ENCODE measurements at places on chromosomes 7 and 10.

DNA sequence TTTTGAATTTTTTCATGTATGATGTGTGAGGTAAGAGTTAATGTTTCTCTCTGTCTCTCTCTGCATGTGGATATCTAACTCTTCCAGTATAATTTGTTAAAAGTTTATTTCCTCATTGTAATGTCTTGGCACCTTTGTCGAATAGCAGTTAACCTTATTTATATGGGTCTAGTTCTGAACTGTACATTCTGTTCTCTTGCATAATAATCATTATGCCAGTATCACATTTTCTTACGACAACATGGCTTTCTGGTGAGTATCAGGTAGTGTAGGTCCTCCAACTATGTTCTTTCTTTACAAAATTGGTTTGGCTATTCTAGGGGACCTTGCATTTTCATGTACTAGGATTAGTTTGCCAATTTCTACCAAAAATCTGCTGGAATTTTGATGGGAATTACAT lies 337.0 kb upstream of the FZD8 start:
- no peak for DNase-seq

- DNase-seq, result no peak
Observed at GRCh38 chr10:73209705-73210104, 37.4 kb downstream of the DNAJC9 start.

DNA sequence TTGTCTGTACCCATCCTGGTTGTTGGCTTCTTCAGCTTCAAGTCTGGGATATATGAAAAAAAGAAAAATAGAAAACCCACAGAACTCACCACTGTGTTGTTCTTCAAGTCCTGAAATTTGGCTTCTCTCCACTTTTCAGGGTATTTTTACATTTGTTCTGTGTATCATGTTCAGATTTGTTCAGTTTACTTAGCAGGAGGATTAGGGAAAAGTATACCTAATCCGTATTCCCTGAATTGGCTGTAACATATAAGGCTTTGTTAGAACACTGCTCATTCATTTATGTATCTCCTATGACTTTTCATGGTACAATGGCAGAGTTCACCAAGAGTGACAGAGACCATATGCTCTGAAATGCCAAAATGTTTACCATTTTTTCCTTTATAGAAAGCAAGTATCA lies 146.9 kb downstream of the PTN start:
- DNase-seq, result no peak

DNA sequence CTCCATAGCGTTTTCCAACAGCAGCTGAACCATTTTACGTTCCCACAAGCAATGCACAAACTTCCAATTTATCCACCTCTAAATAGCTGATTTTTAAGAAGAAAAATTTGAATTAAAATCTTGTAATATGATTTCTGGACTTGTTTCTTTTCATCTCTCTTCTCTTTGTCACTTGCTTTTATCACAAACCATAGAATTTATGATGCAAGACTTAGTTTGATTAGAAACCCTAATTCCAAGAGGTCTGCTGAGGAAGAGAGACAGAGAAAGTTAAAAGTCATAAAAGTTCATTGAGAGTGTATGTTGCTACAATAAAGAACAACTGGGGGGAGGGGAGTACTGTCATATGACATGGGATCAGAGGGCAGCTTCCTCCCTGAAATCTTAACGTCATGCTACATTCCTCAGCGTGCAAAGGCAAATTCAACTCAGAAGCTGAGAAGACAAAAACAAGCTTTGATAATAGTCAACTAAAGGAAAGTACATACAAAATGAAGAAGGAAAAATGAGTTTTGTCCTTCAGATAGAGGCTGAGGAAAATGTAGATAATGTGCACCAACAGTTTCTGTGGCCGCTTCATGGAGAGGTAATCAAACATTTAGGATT lies 18.4 kb upstream of the CUBN start:
- no peak for DNase-seq

- DNase-seq, result no peak
Observed at GRCh38 chr7:76089865-76090475, 42.1 kb downstream of the MDH2 start.

DNA sequence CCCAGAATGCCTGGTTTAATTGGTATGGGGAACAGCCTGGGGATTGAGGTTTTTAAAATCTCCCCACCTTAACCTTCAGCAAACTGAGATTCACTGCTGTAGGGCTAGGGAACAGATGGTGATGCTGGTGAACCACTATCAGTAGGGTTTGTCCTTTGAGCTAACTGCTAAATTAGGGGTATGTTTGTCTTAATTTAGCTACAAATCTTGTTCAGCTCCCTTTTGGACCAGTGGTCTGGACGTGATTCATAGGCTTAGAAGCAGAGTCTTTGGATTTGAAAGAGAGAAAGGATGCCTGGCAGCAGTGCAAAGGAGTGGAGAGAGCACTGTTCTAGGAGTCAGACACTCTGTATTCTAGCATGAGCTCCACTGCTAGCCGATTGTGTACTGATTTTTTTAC lies 2.8 kb downstream of the HDAC9 start:
- DNase-seq, result no peak

DNA sequence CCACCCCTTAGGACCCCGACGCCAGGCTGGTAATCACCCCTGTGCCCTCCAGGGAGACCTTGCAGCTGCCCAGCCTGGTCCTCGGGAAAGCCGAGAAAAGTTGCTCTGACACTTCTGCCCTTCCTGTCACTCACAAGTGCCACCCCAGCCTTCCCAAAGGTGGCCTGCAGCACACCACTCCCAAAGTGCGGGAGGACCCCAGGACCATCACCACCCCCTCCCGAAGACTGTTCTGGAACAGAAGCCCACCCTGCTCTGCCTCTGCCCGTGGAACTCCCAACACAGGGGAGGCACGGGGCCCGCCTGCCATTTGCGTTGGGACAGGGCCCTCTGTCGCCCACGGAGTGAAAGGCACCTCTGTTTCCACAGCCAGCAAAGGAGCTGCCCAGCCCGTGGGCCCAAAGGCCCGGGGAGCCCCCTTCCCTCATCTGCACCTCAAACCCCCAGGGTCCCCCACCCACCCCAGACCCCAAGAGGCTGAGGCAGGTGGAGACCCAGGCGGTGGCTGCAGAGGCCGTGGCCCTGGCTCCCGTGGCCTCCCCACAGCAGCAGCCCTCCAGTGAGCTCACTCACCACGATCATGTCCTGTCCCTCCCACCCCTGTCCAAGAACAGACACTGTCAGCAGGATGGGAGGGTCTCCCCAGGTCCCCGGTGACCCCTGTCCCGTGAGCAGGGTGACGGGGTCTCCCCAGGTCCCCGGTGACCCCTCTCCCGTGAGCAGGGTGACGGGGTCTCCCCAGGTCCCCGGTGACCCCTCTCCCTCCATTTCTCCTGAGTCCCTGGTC lies 47.8 kb upstream of the PPP2R2D start:
- DNase-seq, result no peak

- DNase-seq, result peak; percentile 30
Observed at GRCh38 chr10:133024704-133025557, 62.8 kb upstream of the ADGRA1 start.

- DNase-seq, result peak; percentile 58
Observed at GRCh38 chr10:27558612-27559020, 54.5 kb downstream of the RAB18 start.

DNA sequence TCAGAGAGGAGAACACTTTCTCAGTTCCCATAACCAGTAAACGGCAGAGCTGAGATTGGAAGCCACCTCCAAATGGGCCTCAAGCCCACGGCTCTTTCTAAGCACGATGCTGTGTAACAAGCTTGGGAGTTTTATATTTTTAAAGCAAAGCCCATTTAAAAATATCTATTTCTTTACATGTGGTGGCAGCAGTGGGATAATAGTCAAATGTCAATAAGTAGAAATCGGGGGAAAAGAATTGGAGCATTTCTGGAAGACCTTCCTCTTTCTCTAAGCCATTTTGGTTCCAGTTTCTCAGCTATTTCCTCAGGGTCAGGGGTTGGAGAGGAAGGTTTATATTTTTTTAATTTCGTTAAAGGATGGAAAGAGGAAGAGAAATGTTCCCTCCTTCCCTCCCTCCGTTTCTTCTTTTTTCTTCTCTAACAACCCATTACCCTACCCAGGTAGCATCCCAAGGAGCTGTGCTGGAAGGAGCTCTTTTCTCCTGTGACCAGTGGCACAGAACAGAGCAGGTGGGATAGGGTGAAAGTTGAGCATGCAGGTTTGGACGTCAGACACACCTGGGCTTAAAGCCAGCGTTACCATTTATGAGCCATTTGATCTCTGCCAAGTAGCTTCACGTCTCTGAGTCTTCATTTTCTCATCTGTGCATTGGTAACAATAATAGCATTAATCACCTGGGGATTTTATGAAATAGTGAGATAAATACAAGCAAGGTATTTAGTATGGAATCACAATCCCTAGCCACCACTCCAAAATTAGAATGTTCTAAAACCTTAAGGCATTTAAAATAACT lies 515.7 kb downstream of the RPS24 start:
- no peak for DNase-seq

DNA sequence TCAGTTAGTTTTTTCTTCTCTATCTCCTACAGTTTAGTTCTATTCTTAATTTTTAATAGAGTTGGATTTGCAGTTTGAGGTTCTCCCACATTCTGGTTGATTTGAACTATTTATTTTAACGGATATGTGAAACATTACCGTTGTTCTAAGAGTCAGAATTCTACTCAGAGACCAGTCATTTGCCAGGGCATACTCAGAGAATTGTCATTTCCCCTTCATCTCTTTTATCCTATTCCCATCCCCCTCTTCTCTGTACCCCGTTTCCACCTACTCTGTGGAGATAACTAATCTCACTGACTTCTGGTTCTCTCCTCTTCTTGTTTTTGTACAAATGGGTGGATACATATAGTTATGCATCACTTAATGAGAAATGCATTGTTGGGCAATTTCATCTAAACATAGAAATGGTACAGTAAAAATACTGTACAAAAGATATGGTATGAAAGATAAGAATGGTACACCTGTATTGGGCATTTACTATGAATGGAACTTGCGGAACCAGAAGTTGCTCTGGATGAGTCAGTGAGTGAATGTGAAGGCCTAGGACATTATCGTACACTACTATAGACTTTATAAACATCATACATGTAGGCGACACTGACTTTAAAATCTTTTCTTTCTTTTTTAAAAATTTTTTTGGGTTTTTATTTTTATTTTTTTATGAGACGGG lies 53.1 kb downstream of the INPP5F start:
- no peak for DNase-seq

GRCh38 chr7:37365405-37365804 lies 83.3 kb downstream of the ELMO1 start:
- DNase-seq, result no peak

GRCh38 chr10:26331371-26331770 lies 106.8 kb upstream of the APBB1IP start:
- DNase-seq, result no peak

DNA sequence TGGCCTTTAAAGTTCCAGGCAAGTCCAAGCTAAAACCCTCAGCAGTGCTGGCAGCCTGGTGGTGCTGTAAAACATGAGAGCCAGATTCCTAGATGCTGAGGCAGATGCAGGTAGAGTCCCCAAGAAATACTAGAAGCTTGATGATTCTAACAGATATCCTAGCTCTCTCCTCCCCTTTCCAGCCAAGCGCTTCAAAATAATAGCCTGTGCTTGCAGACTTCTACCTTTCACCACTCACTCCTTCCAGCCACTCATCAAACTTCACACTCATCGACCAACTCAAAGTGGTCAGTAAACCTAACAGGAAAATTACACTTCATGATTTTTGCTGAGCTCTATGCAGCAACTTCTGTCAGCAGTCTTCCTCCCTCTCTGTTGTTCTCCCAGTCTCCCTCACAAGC lies 50.2 kb downstream of the LMBR1 start:
- DNase-seq, result no peak

DNA sequence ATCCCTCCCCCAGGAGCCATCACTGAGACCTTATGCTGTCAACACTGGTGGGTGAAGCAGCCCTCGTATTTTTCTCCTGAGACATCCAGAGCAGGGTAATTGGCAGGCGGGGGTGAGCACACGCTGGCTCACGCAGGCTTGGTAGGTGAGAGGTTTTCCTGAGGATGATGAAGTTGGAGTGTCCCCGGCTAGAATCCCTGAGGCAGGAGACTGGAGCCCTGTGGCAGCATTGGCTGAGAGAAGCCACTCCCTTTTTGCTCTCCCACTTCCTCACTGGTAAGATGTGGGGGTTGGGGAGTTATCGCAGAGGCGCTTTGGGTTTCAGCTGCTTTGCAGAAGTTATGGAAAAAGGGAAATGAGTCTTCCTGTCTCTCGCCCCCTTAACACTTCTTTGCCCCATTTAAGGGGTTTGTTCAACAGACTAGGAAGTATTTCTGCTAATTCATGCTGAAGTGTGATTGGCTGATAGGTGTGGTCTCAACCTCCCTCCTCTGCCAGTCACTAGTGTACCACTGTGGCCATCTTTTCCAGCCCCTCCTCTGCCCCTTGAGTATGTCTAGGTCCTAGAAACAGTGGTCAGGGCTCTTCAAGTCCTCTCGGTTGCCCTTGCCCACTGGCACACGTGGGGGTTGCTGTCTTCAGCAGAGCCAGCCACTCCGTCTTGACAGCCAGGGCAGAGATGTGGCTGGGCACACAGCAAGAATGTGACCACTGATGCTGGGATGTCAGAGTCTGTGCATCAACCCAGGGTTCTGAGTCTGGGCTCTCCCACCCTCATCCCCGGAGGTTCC lies 5.7 kb downstream of the ARPC1B start:
- DNase-seq, result no peak

- DNase-seq, result no peak
Observed at GRCh38 chr10:792792-793100, 103.3 kb upstream of the DIP2C start.

DNA sequence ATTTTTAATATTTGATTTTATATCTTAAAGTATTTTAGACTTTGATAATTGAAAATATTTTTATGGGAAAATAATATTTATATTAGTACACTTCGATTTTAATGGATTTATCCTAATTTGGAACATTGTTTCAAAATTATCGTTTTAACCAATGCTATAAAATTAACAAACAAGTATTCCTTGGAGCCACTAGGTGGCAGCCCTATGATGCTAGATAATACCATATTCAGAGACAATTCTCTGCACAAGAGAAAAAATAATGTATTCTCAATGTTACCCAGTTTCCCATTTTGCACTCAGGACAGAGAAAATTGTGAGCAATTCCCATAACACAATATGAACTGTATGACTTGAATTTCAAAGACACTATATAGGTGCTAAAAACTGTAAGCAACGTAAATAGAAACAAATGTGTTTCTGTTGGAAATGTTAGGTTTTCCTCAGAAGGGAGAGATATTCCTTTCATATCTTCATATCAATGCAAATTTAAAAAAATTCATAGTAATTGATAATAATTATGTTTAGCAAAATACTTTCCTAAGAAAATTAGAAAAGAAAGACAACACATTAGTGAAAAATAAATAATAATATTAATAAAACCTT lies 237.8 kb downstream of the SEMA3E start:
- DNase-seq, result peak; percentile 57

DNA sequence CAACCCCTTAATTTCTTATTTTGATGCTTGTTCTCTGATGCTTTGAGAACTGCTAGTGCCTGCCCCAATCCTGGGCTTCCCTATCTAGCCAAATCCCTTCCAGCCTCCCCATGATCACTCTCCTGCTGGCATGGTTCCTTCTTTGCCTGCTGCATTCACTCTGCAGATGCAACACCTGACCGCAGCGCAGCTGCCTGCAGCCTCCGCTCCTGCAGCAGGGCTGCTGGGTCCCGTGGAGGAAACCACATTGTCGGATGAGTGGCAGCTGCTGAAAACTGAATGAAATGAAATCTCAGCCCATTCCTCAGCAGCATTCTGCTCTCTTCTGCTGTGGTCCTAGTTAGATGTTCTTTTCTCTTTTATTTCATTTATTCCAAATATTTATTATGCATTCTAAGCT lies 320.3 kb downstream of the CCDC3 start:
- no peak for DNase-seq
